Neuronal stem cell (in vitro differentiated cells): ENCODE measurements at places on chromosomes 7 and 10.
A peak's percentile ranks its signal among the peaks of the same experiment; 100 is the strongest.

DNA sequence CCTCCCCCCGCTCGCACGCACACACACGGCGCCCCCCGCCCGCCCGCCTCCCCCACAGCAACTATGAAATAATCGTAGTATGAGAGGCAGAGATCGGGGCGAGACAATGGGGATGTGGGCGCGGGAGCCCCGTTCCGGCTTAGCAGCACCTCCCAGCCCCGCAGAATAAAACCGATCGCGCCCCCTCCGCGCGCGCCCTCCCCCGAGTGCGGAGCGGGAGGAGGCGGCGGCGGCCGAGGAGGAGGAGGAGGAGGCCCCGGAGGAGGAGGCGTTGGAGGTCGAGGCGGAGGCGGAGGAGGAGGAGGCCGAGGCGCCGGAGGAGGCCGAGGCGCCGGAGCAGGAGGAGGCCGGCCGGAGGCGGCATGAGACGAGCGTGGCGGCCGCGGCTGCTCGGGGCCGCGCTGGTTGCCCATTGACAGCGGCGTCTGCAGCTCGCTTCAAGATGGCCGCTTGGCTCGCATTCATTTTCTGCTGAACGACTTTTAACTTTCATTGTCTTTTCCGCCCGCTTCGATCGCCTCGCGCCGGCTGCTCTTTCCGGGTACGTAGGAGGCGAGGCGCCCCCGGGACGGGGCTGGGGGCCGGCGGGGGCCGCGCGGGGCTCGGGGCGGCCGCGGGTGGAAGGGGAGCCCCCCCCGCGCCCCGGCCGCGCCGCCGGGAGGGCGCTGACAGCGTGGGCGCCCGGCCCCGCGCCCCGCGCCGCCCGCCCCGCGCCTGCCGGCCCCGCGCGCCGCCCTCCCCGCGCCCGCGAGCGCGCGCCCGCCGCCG, 441 bp downstream of the BMI1 start:
- DNase-seq: peak; percentile 75

DNA sequence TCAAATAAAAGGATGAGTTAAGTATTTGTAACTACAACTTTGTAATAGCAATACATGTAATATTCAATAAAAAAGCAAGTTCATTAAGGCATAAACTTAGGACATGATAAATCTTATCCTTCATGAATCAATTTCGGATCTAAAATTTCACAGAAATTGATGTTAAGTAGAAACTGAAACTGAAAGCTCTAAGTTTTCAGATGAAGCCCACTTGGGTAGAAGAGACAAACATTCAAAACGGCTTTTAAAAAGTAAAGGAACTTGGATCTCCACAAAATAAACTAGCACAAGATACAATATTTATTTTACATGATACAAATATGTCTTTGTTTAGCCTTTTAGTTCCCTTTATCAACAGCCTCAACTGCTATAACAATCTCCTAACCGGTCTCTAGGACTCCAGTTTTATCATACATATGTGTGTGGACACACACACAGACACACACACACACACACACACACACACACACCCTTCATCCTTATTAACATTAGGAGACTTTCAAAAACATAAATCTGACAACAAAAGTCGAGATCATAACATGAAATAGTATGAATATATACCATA, 83.7 kb downstream of the USP6NL start:
- DNase-seq: no peak

- no peak for DNase-seq
These were observed 22.7 kb upstream of the AGFG2 start for GRCh38 chr7:100516135-100516812.

- no peak for DNase-seq
These were observed 20.2 kb downstream of the DNAJB9 start for GRCh38 chr7:108589874-108590273.

GRCh38 chr10:22623633-22624253, 90.6 kb downstream of the PIP4K2A start:
- no peak for DNase-seq

GRCh38 chr10:634256-634655, 55.2 kb downstream of the DIP2C start:
- no peak for DNase-seq

- no peak for DNase-seq
These were observed 276.3 kb downstream of the CSTF2T start for GRCh38 chr10:51423121-51423452.

GRCh38 chr10:14742382-14742781, 32.3 kb downstream of the FAM107B start:
- DNase-seq: no peak

- no peak for DNase-seq
These were observed 67.7 kb upstream of the JCAD start for GRCh38 chr10:30127120-30127541.

- DNase-seq: no peak
These were observed 478.3 kb downstream of the TNS3 start for GRCh38 chr7:47103498-47104205.

DNA sequence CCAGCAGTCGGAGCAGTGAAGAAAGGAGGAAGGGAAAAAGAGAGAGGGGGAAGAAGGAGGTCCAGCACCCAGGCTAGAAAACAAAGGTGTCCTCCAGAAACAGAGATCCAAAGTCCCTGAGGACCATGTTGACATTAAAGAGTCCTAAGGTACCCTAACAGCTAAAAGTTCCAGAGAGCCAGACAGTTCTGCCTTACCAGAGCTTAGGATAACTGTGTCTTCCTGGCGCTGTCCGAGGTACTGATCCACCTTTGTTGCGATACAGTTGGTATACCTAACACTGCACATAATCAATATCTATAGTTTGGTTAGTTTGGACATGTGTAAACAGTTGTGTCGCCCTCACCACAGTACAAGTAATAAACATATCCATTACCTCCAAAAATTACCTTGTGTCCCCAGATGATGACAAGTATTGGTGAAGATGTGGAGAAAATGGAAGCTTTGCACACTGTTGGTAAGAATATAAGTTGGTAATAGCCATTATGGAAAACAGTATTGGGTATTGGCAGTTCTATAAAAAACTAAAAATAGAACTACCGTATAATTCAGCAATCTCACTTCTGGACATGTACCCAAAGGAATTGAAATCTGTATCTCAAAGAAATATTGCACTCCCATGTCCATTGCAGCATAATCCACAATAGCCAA, 59.8 kb downstream of the GRID1 start:
- peak; percentile 67 for DNase-seq

GRCh38 chr10:71812016-71812912, 38.8 kb downstream of the PSAP start:
- DNase-seq: peak; percentile 17

DNA sequence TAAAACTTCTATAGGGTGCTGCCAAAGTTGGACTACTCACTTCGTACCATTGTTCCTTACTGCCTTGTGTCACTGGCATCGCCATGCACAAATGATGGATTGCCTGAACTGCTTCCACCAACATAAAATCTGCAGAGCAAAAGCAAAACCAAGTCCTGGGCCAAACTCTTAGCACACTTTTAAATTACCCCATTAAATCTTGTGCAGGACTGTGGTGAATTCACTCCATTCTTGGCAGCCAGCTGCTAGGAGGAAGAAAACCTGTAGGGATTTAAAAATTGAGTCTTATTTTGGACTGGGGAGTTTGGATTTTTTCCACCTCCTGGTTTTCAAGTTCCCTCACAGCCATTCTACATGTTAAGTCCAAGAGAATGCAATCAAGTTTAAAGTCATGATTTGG, 646.9 kb downstream of the SORCS3 start:
- DNase-seq: no peak

DNA sequence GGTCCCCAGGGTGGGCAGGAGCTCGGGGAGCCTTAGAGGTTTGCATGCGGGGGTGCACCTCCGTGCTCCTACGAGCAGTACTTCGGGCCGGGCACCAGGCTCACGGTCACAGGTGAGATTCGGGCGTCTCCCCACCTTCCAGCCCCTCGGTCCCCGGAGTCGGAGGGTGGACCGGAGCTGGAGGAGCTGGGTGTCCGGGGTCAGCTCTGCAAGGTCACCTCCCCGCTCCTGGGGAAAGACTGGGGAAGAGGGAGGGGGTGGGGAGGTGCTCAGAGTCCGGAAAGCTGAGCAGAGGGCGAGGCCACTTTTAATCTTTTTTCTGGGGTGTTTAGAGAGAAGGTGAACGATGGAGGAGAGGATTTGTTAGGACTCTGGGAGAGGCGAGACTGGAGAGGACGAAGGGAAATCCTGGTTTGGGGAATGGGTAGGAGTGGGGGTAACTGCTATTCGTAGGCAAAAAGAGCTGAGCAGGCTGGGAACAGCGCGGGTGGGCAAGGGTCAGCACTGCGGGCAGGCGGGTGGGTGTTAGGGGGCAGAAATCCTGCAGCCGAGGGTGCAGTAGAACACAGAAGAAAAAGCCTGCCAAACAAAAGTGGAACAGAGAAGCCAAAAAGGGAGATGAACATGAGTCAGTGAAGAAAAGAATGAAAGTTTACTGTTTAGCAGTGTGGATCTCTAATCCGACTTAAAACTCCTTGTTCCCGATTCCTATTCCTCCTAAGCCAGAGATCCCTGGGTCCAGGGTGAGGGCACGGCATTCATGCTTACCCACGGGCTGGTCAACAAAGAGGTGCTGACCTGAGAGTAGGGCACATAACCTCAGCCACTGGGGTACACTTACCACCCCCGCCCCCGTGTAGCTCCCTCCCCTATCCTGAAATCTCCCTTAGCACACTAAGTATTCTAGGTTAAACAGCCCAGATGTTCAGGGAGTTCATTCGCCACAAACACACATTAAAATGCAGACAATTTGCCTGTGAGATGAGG, 26.9 kb downstream of the PRSS2 start:
- no peak for DNase-seq

DNA sequence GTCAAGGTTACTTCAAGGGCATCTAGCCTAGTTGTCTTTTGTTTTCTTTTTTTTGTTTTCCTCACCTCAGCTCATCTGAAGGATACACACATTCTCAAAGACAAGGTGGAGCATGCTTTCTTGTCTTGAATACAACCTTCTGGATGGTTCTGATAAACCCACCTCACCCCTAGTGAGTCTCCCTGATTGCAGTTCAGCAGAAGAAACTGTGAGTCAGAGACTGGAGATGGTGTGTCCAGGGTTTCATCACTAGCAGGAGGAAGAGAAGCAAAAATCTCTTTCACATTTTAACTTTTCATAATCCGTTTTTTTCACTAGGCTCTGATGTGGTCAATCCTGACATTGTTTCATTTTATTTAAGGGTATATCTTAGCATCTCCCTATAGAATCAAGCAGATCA, 143.0 kb upstream of the NRBF2 start:
- DNase-seq: no peak

- no peak for DNase-seq
These were observed 2.5 kb downstream of the ARHGAP12 start for GRCh38 chr10:31926160-31926559.

GRCh38 chr10:44972874-44973306, 5.7 kb downstream of the DEPP1 start:
- DNase-seq: no peak

- DNase-seq: no peak
These were observed 60.7 kb downstream of the GPR26 start for GRCh38 chr10:123726836-123727235.

DNA sequence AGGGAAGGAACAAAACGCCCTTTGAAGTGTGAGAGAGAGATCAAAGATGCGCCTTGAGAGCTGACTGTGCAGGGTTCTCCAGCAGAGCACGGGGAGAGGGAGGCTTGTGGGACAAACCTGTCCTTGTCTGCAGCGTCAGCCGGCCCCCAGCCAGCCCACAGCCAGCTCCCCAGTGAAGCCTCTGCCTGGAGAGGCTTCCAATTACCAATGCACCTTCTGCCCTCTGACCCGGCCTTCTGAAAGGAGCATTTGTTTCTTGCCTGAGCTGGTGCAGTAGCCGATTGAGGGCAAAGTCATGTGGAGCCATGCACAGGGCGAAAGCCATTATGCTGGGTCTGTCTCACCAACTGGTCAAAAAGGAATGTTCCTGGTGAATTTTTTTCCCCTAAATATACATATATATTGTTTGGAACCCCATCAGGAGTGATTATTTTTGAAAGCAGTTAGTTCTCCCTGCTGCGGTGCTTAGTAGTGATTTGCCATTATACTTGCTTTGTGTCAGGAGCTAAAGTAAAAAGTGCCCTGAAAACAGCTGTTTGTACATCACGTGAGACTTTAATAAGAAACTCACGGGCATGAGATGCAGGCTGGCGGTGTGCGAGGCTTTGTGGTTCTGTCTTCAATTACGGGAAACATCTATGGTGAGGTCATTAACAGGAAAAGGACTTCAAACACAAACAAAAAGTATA, 268.6 kb downstream of the KLF6 start:
- peak; percentile 57 for DNase-seq

DNA sequence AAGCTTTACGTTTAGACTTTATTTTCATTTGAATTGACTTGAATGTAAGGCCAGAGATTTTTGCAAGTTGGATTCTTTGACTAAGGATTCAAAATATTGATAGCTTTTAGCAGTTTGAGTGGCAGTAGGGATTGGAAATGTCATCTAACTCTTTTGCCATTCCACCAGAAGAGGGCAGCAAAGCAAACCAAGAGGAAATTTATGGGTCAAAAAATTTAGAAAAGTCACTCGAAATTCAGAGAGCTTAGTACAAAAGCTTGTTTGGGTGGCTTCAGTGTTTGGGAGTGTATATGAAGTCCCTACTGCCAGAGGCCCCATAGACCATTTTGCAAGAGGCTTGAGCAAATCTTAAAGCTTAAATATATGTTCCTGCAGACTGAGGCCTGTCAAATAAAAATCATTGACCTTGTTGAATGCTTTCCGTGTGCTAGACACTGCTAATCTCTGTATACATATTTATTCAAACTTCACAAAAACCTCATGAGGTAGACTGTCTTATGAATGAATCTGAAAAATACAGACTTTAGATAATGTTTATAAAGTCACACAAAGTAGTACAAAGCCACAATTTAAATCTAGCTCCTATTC, 44.6 kb upstream of the RSBN1L start:
- DNase-seq: no peak

GRCh38 chr10:113042868-113043267, 92.8 kb downstream of the TCF7L2 start:
- no peak for DNase-seq

DNA sequence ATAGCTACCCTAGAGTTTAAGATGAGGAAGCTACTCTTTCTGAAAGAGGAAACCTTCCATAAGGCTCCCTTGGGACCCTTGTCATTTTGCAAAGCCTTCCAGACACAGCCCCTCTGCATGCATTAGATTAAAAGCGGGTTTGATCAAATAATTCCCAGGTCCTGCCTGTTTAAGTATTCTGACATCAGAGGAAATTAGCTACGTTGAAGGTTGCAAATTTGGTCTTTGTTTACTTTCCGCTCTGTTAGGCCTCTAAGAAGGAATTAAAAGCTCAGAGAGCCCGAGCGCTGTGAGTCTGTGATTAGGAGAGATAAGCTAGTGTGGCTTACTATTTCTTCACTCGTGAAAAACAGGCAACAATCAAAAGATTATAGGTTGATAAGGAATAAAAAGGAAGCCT, 1.4 kb upstream of the THSD7A start:
- no peak for DNase-seq

GRCh38 chr10:9645404-9645803, 1372.3 kb upstream of the CELF2 start:
- no peak for DNase-seq

DNA sequence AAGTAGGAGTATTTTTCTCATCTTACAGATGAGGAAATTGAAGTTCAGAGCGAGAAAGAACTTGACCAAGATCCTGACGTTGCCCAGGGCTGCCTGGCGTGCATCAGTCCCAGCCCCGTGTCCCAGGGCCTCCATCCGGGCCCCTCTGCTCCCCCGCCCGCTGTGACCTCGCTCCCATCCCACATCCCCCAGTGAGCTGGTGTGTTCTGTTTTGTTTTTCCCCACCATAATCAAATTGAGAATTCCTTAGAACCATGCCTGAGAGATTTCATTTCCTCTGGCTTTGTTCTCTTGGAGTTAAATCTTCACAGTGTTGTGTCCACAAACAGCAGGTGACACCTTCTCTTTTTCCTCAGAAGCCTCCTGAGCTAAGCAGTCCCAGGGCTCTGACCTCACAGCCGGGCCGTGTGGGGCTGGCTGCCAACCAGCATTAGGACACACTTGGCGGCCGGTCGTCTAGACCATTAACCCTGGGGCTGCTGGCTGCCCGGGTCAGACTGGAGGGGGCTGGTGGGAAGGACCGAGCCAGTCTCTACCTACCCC, 44.3 kb downstream of the PFKP start:
- no peak for DNase-seq
